ENCODE measurements at places on chromosomes 1 and 21.

GRCh38 chr1:89670711-89671110, 37.8 kb downstream of the LRRC8C start:
- no peak for DNase-seq

DNA sequence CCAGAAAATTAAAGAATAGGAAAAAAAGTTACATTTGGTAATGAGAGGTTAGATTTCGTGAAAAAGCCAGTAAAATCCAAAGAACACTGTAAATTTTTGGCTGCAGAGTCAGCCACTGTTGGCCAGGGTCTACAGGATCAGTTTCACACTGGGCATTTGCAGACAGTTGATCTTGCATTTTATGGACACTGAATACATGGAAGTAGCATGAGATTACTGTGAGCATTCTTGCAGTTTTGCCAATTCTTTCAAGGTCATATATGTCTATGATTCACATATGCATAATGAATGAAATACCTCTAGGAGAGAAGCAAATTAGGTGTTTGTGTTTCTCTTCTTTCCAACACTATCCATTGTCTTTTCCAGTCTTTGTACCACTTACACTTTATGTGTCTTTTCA, 200.8 kb upstream of the DPYD start:
- DNase-seq, result no peak

GRCh38 chr1:55572878-55573734, 357.9 kb upstream of the USP24 start:
- no peak for DNase-seq

- DNase-seq, result no peak
Measured at GRCh38 chr1:108067884-108068540, 103.0 kb upstream of the VAV3 start.

Data from renal pelvis (tissue), 12 donors.